ENCODE measurements at places on chromosomes 4 and X. TPM values are rescaled to one million over a fixed set of nuclear protein-coding genes. Genes with fewer than 3 reads are reported as not detected.

Gene GAGE2A
- polyA plus RNA-seq = not detected

Gene FIP1L1
- polyA plus RNA-seq = 35.1 TPM

Gene CENPVL2
- polyA plus RNA-seq = not detected

Gene EPGN
- polyA plus RNA-seq = not detected

DNA sequence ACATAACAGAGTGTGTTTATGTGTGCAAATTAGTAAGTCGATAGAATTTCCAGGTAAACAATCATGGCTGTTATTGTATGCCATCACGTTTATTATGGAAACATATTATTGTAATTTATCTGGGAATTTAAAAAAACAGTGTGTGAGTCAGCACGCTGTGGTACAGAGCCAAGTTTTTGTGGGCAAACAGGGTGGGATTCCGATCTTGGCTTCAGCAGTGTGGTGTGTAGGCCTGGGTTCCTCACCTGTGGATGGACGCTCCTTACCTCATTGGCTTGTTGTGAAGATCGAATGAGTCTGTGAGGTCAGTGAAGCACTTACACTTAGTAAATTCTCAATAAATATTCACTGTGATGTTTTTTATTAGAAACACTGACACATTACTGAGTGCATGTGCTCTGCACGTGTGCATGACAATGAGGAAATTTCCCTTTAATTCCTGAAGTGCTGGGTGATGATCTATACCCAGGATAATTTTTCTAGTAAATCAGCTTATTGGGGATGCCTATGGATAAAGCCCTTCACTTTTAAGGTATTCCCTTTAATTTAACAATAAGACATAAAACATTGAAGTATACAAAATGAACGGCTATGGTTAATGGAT, 36.4 kb downstream of the SLIT2 start:
- no peak for DNase-seq

- peak; percentile 5 for DNase-seq
These were observed 39.5 kb upstream of the CD40LG start for GRCh38 chrX:136608295-136608933.

DNA sequence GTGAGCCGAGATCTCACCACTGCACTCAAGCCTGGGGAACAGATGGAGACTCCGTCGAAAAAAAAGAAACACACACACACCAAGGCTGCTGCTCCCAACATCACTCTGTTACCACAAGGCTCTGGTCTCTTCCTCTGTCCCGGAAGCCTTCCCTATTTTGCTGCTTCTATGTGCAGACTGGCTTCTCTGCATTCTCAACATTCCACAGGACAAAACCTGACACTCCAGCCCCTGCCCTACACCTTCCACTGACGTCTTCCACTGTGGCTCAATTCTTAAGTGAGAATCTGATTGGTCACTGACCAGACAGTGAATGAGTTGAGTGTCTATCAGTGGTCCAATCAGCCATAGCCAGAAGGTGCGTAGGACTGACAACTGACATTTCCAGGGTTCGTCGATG, 5.9 kb downstream of the ODAPH start:
- DNase-seq = no peak

Gene CYSLTR1
- 0.20 TPM for polyA plus RNA-seq

DNA sequence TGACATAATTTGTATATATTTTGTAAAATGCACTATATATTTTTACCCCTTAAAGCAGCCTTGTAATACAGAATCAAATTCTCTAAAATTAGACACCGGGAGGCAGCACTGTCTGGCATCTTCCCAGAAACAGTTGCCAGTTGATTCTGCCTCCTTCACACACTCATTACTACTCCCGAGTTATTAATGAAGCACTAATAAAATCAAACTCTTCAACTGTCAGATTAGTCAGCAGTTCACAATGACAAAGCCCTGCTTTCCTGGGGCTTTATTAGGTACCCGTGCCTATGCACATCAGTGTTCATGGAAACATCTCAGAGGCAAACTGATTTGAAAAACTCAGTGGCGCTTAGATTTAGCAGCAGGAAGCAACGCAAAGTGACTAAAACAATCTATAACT, 103.5 kb upstream of the VEGFC start:
- DNase-seq = peak; percentile 29

DNA sequence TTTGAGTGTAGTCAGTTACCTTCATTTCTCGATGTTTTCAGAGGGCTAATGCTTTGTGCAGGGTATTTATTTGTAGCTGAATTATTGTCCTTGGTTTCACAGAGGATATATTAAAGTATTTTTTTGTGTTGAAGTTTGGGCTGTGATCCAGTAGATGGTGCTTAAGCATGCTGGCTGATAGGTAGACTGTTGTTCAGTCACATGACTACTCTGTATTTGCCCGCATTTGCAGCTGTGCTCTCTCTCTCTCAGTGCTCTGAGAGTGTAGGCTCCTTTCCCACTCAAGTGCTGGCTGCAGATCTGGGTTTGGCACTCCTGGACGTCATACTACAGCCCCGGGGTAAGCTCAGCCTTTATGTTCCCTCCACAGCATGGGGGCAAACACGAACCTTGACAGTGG, 21.7 kb downstream of the RAB40AL start:
- no peak for DNase-seq

DNA sequence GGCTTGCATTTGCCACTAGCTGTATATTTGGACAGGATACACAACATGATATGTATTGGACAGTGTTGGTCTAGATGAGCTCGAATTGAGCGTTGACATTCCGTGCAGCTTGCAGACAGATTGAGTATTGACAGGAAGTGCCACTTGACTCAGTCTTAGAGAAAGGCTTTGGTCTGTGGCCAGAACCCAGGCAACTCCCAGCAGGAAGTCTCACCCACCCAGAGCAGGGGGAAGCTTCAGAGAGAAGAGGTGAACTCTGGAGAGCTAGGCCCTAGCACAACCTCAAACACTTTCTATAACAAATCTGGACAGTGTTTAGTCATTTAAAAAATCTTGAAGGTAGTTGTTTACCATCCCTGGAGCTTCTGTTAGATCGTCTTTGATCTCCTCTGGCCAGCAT, 280.5 kb downstream of the FBXW7 start:
- no peak for DNase-seq

DNA sequence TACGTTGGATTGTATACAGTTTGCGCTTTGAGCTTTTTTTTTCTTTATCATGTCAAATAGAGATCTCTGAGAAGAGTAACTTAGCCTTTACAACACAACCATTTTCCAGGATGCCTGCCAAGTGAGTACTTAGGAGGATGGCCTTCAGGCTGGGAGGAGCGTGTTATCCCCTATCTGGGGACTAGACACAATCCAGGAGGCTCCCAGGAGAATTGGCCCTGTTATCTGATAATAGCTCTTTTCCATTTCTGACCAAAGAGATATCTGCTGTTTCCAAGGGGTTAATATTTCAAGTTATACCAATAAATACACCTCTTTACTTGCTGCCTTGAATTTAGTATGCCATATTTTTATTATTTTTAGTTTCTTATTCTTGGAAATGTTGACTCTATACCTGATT, 169.5 kb upstream of the SMARCAD1 start:
- DNase-seq = no peak

Gene OTUD5
- 77.5 TPM for polyA plus RNA-seq

Gene BOD1L1
- polyA plus RNA-seq = 6.2 TPM

DNA sequence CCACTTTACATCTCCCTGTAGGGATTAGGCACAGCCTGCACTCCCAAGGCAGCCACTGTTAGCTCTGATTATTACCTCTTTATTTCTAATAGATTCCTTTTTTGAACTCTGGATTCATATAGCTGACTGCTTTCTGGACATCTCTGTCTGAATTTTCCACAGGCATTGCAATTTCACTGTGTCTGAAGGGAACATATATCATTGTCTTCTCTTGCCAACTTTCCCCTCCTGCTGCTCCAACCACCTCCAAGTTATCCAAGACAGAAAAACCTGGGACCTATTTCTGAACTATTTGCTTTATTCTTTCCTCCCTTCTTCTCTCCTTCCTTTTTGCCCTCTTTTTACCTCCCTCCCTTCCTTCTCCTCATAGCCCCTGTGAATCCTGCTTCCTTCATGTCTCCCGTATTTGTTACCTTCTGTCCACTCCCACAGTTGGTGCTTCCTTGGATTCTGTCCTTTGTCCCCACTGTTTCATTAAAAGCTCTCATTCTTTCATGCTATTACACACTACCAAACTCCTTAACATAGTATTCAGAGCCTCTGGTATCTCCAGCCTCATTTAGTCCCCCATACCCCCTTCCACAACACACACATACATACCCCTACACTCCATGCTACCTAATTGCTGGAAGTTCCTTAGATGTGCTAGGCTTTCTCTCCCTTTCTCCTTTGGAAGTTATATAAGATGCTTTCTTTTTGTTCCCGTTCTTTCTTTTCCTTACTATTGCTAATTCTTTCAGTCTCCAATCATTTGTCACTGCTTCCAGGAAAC, 34.7 kb downstream of the FGF2 start:
- DNase-seq = no peak

- DNase-seq = no peak
These were observed 21.5 kb upstream of the LRAT start for GRCh38 chr4:154722262-154722661.

Gene HSPA4L
- 1.6 TPM for polyA plus RNA-seq

- DNase-seq = peak; percentile 60
These were observed 1.2 kb downstream of the SH3D19 start for GRCh38 chr4:151324124-151324751.

Gene RTL9
- 0.44 TPM for polyA plus RNA-seq

Gene TMPRSS11A
- polyA plus RNA-seq = not detected

DNA sequence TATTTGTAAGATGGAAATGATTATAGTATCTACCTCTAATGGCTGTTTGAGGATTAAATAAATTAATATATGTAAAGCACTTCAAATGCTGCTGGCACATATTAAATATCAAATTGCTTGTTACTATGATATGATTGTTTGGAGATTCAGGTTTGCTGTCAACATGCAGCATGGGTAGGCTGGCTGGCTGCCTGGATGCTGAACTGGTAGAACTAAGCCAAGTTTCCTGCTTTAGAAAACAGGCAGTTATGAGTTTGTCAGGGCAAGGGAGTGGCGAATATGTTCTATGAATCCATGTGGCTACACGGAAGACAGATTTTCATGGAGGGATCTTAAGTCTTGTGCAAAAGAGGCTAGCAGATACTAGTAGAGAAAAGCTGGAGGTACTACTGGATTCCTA, 239.6 kb downstream of the GBA3 start:
- peak; percentile 79 for DNase-seq

GRCh38 chr4:3414421-3415279, 27.1 kb upstream of the HGFAC start:
- no peak for DNase-seq

Gene UGT2B15
- polyA plus RNA-seq = not detected
